ENCODE measurements at places on chromosomes 5 and 9.

DNA sequence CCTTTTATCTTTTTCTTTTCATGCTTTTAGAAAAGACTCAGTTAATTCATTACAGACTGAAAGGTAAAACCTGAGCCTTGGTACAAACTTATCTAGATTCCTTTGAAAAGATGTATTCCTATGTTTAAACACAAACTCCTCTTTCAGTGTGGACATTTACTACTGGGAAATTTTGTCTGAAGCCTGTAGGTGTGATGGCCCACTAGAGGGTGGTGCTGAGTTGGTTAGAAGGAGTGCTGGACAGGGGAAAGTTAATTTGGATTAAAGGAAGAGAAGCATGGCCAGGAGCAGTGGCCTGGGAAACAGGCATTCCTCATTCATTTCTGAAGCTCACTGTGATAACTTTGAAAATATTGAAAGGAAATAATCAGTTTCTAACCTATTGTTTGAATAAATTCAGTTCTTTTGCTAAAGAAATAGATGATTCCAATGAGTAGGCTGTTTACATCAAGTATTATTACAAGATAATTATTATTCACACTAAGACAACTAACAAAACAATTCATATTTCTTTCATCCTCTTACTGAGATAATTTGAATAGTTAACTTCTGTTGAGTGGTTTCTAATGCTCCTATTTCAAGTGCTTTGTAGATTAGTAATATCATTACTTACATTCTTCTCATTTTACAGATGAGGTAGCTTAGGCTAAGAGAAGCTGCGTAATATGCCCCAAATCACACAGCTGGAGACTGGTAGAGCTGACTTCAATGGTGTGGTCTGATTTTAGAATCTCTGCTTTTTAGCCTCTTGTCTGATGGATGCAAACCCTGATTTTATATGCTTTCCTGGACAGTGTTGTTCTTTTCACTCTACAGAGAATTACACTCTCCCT lies 150.9 kb downstream of the ADGRV1 start:
- DNase-seq: peak; percentile 61

- DNase-seq: no peak
These were observed 44.6 kb downstream of the TSSK1B start for GRCh38 chr5:113390224-113390623.

DNA sequence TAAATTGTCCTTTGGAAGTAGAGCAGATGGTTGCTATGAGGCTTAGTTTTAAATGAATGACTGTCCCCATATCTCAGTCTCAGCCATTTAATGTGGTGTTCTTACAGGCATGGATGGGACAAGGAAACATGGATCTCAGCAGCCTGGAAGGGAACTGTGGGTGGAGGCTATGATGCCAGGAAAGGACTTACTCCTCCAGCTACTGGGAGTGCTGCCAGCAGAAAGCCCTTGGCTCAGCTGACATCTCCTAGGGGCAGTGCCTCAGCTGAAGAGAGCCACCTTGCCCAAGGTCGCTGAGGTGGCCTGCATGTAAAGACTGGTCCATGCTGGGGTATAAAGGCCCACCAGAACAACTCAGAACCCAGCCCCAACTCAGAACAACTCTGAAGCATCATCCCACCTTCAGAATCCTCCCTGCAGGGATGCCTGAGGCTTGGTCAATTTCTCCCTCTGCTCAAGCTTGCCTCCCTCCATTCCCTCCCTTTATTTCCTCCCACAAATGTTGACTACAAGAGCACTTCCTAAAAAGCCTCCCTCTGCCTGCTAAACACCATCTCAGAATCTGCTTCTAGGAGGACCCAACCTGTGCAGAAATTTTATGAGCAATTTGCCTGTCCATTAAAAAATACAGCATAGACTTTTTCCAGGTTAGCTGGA lies 1.8 kb upstream of the PDE8B start:
- no peak for DNase-seq

GRCh38 chr9:114080773-114081440 lies 2.8 kb upstream of the AMBP start:
- peak; percentile 30 for DNase-seq

DNA sequence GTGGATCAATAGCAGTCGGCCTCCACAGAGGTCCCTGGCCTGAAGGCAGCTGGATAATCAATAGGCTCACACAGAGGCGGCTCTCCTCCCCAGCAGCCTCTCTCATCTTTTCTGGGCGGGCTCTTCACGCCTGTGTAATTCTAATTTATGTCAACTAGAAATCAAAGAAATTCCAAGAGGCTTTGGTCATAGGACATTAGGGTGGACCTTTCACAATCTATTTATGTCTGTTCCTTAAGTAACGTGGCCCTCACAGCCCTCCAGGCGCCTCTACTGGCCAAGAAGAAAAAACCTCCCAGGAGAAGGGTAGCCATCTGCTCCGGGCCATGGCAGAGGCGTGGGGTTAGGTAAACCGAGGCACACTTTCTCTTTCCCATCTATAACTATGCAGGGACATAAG lies 205.1 kb upstream of the EFNA5 start:
- no peak for DNase-seq

DNA sequence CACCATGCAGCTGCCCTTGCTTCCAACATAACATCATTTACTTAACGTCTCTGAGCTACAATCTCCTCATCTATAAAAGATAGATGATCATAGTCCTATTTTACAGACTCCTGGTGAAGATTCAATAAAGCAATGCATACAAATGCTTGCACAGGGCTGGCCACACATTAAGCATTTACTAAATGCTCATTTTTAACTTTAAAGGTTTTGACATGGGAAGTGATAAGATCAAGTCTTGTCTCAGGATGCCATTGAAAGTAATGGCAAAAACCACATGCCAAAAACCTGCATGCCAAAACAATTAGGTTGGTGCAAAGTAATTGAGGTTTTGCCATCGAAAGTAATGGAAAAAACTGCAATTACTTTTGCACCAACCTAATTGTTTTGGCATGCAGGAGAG lies 181.2 kb upstream of the ADRA1B start:
- DNase-seq: no peak

- no peak for DNase-seq
These were observed 46.4 kb upstream of the ABCA1 start for GRCh38 chr9:104974053-104974962.

DNA sequence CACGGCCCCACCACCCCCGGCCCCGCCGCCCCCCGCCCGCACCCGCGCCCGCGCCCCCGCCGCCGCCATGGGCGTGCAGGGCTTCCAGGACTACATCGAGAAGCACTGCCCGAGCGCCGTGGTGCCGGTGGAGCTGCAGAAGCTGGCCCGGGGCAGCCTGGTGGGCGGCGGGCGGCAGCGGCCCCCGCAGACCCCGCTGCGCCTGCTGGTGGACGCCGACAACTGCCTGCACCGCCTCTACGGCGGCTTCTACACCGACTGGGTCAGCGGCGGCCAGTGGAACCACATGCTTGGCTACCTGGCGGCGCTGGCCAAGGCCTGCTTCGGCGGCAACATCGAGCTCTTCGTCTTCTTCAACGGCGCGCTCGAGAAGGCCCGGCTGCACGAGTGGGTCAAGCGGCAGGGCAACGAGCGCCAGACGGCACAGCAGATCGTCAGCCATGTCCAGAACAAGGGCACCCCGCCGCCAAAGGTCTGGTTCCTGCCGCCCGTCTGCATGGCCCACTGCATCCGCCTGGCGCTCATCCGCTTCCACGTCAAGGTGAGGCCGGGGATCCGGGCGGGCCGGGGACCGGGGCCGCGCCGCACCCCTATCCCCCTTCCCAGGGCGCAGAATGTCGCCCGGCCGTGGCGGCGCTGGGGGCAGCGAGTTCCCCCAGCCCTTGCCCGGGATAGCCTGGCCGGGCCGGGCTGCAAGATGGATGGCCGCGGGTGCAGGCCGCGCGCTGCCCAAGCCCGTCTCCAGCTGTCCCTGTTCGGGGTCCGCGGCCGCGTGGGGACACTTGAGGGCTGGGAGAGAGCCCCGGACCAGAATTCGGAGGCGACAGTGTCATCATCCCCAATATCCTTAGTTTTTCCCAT lies 594 bp downstream of the FAM120A start:
- peak; percentile 75 for DNase-seq

GRCh38 chr9:126166866-126167265 lies 159.8 kb upstream of the MVB12B start:
- no peak for DNase-seq

DNA sequence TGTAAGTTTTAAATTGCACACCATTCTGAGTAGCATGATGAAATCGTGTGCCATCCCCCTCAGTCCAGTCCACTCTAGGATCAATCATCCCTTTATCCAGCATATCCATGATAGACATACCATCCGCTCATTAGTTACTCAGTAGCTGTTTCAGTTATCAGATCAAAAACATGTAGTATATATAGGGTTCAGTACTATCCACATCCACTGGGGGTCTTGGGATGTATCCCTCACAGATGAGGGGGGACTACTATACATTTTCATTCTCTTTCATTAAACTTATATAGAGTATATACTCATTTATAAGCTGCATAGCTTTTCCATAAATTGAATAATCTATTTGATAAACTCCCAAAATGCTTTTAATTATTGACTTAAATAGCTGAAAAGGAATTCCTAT lies 67.6 kb downstream of the MEIKIN start:
- DNase-seq: no peak

DNA sequence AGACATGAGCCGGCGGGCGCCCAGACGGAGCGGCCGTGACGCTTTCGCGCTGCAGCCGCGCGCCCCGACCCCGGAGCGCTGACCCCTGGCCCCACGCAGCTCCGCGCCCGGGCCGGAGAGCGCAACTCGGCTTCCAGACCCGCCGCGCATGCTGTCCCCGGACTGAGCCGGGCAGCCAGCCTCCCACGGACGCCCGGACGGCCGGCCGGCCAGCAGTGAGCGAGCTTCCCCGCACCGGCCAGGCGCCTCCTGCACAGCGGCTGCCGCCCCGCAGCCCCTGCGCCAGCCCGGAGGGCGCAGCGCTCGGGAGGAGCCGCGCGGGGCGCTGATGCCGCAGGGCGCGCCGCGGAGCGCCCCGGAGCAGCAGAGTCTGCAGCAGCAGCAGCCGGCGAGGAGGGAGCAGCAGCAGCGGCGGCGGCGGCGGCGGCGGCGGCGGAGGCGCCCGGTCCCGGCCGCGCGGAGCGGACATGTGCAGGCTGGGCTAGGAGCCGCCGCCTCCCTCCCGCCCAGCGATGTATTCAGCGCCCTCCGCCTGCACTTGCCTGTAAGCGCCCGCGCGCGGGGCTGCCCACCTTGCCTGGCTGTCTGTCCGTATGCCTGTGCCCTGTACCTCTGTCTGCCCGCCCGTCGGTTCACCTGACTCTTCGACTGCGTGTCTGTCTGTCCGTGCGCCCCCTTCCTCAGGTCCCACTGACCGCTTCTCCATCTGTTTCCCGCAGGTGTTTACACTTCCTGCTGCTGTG lies 412 bp downstream of the FGF18 start:
- peak; percentile 65 for DNase-seq

- DNase-seq: no peak
These were observed 330.6 kb downstream of the NR2F1-AS1 start for GRCh38 chr5:93250424-93250823.

- DNase-seq: peak; percentile 91
These were observed at the start of gene NR3C1 for GRCh38 chr5:143403593-143404415. NR3C1 (minus strand) TSS chr5:143403686; CDS start chr5:143400839, 2,847 bp downstream.

GRCh38 chr5:31408814-31409213 lies 123.1 kb downstream of the DROSHA start:
- no peak for DNase-seq

GRCh38 chr5:135615581-135616260 lies 36.9 kb upstream of the CXCL14 start:
- DNase-seq: no peak

DNA sequence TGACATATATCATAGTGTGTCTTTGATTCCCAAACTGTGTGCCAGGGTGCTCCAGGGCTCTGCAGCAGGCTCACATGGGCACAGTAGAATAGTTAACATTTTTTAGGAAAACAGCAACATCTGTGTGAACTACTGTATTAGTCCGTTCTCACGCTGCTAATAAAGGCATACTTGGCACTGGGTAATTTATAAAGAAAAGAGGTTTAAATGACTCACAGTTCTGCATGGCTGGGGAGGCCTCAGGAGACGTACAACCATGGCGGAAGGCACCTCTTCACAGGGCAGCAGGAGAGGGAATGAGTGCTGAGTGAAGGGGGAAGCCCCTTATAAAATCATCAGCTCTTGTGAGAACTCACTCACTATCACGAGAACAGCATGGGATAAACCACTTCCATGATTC lies 82.7 kb downstream of the EGFLAM start:
- no peak for DNase-seq

All from sciatic nerve (tissue), 2 donors.